ENCODE measurements at places on chromosomes 11 and 22. TPM values are rescaled to one million over a fixed set of nuclear protein-coding genes. Genes with fewer than 3 reads are reported as not detected.

Gene JHY
- 3.6 TPM for total RNA-seq

Gene ARFGAP3
- 62.0 TPM for total RNA-seq

Gene OR4A5
- total RNA-seq: not detected

Gene C22orf42
- not detected for total RNA-seq

Gene NAALAD2
- total RNA-seq: 0.88 TPM
